ENCODE measurements at places on chromosomes 1 and 21.

DNA sequence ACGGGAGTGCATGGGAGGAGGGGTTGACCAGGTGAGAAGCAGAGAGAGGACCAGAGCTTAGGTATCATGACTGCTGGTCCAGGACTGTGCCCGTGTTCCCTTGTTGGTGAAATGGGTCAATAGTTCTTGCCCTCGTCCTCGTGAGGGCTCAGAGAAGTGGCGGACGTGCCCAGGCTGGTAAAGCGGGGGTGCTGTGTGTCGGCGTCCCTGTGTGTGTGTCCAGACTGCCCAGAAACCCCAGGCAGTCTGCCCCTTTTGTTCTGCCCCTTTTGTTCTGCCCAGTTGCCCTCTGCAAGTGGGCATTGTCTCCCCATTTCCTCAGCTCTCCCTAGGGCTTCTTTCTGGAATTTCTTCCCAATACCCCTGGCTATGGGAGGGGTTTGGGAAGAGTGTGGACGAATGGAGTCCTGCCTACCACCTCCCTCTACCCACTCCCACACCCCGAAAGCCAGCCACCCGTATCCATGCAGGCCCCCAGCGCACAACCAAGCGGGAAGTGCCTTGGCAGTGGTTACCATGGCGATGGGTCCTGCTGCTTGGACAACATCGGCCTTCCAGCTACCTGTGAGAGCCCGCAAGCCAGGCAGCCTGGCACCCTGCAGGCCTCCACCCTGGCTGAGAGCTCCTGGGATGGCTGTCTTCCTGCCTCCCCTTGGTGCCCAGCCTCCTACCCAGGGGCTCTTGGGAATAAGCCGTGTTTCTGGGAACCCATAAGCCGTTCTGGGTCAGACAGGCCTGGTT, 34.7 kb downstream of the ACOT11 start:
- DNase-seq = no peak

DNA sequence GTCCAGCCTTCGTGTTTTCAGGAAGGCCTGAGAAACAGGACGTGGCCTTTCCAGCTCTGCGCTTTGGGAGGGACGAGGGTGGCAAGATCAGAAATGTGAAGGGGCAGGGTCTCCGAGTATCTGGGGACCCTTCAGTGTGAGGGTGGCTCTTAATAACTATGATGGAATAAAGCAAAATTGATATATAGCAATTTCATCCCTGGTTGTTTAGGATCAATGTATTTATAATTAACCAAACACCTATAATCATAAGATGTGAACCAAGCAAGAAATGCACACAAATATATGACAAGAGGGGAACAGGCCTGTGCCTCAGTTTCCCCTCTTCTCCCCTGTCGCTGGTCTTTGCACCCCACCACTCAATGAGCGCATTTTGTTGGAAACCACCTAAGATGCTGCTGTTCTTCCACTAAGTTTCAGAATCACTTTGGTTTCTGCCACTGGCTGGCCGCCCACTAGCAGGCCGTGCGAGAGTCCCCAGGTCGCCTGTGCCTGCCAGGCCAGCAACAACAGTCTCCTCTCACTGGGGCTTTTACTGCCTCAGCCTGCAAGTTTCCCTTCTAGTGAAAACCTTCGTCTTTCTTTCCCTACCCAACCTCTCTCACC, 36.6 kb downstream of the UBASH3A start:
- DNase-seq = no peak

- DNase-seq = no peak
These were observed 51.2 kb downstream of the SIPA1L2 start for GRCh38 chr1:232578651-232579195.

DNA sequence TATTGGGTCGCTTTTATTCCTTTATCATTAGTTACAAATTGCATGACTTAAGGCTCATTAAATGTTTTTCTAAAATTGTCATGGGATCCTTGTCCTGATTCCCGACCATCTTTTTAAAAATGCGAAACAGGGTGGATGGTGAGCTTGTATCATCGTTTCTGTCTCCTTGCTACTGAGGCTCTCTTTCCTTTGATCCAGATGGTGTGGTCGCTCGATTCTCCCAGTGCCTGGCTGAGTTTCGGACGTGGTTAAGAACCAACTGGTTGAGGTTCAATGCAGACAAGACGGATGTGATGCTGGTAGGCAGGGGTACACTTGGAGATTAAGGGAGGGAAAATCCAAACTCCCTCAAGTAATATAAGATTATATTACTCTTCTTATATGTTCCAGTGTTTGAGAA, 1.2 kb downstream of the MIER1 start:
- DNase-seq = no peak

DNA sequence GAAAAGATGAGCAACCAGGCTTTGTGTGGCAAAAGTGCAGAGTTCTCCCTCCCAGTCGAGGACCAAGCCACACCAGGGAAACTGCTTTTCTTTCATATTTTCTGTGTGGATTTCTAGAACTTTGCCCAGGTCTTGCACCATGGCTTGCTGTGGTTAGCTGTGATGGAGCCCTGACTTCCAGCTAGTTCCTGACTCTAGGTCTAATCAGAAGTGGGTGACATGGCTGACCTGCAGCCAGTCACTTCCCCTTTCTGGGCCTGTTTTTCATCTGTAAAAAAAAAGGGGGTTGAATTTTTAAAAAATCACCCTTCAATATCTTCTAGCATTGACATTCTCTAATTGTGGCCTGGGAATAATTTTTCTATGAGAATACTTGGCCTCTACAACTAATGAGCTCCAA, 491.2 kb upstream of the USP24 start:
- no peak for DNase-seq

DNA sequence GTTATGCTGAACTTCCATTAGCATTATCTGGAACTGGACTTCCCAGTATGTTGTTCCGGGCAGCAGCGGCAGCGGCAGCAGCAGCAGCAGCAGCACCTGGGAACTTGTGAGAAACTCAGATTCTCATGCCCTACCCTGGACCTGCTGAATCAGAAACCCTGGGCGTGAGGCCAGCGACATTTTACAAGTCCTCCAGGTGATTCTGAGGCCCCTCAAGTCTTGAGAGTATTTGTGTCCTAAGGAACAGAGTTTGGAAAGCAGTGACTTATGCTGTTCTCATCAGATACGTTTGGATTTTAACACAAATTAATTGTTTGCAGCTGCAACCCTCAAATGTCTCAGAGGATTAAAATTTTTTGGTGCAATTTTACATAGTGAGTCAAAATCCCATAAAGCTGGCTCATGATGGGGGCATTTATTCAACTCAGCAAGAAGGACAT, 157.2 kb upstream of the KAZN start:
- peak; percentile 72 for DNase-seq

- no peak for DNase-seq
These were observed 595 bp downstream of the RNF2 start for GRCh38 chr1:185045814-185046492.

GRCh38 chr1:155648207-155649147, 38.5 kb downstream of the MSTO1 start:
- DNase-seq = peak; percentile 73

GRCh38 chr1:202835548-202836072, 24.9 kb downstream of the PCAT6 start:
- DNase-seq = no peak

- no peak for DNase-seq
These were observed 229.7 kb upstream of the TMEM51 start for GRCh38 chr1:14923727-14924452.

DNA sequence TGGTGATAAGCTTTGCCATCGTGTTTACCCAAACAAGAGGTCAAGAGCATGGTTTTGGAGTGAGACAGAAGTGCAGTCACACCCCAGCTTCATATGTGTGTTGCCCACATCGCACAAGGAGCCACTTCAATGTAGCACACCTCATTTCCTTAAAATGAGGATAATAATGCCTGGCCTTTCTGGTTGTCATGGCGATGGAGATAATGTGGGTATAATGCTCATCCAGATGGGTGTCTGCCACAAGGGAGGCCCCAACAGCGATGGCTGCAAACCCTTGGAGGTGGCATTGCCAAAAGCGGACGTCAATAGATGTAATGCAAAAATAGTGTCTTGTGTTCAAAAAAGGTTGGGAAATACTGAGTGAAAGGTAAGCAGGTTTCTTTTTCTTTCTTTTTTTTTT, 83.1 kb upstream of the AJAP1 start:
- no peak for DNase-seq

DNA sequence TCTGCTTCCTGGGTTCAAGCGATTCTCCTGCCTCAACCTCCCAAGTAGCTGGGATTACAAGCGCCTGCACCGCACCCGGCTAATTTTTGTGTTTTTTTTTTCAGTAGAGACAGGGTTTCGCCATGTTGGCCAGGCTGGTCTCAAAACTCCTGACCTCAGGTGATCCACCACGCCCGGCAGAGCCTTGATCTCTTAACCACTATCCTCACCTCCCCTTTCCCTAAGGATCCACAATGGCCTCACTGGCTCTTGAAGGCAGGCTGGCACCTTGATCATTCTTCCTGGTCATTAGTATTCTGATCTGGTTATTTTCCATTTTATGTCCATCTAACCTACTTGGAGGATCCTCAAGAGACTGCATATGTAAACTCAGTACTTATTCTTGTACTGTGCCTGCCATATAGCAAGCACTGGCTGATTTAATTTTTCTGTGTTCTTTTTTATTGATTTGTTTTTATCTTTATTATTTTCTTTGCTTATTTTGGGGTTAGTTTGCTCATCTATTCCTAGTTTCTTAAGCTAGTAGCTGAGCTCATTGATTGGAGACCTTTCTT, 6.3 kb downstream of the RCC1 start:
- no peak for DNase-seq

Measured in skeletal muscle cell (primary cell).